ENCODE measurements at places on chromosomes 1 and 21.

DNA sequence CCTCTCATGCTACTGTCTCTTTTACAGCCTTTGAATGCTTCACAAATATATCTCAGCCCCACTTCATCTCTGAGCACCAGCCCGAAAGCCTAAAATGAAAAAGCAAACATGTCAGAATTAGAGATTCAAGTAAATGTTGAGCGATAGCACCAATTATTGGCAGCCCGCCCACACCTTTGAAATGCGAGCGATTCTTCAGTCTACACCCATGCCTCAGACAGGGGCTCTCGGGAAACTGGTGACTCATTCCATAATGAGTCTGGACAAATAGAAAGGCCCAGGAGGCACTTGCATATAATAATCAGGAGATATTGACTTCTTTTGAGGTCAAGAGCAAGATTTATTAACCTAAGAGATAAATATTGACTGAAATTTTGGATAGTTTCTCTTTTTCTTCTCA lies 487.3 kb upstream of the PTBP2 start:
- no peak for DNase-seq

- DNase-seq, result no peak
Observed at GRCh38 chr1:207644166-207644851, 624 bp upstream of the CR1L start.

- no peak for DNase-seq
Observed at GRCh38 chr1:75768016-75768415, 18.0 kb upstream of the RABGGTB start.

- DNase-seq, result no peak
Observed at GRCh38 chr1:115056395-115056798, 26.8 kb downstream of the TSHB start.

- peak; percentile 31 for DNase-seq
Observed at GRCh38 chr1:88700425-88701013, 16.4 kb downstream of the PKN2 start.

DNA sequence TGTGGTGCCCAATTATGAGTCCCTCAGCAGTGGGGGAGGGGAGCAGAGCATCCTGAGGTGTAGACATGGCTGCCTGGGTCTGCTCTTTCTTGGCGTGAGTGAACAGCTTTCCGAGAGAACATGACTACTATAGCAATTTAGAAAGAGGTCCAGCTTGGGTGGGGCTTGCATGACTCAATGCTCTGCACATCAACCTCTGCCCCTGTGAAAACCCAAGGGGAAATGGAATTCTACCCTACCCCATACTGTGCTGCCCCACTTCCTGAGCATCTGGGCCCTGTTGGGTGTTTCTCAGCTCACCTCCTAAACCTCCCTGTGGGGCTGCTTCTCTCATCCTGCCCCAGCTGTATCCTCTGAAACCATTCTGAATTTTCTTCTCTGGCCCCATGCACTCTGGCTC lies 8.2 kb upstream of the AZIN2 start:
- no peak for DNase-seq

Data from inflammatory macrophage treated with lipopolysaccharide for 1 hour (primary cell).